ENCODE measurements at places on chromosomes 5 and 9.

DNA sequence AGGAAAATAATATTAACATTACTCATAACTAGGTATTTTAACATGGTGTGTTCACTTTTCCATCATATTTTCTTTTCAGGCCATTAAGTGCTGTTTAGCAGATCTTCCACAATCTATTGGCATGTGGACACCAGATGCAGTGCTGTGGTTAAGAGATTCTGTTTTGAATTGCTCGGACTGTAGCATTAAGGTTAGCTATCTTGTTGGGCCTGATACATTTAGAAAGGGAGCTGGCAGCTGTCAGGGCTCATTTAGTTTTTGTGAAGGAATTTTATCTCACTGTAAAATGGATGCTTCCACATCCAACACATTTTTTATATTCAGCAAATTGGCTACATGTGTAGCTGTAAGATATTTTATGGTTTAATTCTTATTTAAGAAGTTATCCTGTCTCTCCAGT is 20.7 kb upstream of the TMOD1 start:
- no peak for DNase-seq

- DNase-seq = no peak
Measured at GRCh38 chr9:36820392-36820861, 213.6 kb downstream of the PAX5 start.

- DNase-seq = peak; percentile 42
Measured at GRCh38 chr5:157269761-157270272, 3.9 kb downstream of the CYFIP2 start.

- no peak for DNase-seq
Measured at GRCh38 chr5:133938039-133938821, 30.2 kb downstream of the C5orf15 start.

GRCh38 chr5:68147659-68148058 is 67.9 kb upstream of the PIK3R1 start:
- no peak for DNase-seq

DNA sequence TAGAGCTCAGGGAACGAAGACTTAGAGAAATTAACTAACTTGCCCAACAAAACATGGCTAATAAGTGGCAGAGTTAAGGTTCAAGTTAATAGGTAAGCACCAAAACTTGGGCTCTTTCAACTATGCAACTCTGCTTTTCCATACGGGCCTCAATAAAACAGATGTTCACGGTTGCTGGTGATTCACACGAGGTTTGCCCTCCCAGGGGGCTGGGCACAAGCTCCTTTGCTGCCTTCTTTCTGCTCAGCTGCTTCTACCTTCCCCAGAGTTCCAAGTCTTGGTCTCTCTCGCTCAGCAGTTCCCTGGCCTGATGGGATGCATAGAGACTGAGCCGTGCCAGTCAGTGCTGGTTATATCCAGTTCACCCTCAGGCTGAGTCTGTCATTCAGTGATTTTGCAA is 217.9 kb downstream of the SREK1 start:
- no peak for DNase-seq

GRCh38 chr5:72834924-72835323 is 18.5 kb downstream of the TNPO1 start:
- DNase-seq = no peak

DNA sequence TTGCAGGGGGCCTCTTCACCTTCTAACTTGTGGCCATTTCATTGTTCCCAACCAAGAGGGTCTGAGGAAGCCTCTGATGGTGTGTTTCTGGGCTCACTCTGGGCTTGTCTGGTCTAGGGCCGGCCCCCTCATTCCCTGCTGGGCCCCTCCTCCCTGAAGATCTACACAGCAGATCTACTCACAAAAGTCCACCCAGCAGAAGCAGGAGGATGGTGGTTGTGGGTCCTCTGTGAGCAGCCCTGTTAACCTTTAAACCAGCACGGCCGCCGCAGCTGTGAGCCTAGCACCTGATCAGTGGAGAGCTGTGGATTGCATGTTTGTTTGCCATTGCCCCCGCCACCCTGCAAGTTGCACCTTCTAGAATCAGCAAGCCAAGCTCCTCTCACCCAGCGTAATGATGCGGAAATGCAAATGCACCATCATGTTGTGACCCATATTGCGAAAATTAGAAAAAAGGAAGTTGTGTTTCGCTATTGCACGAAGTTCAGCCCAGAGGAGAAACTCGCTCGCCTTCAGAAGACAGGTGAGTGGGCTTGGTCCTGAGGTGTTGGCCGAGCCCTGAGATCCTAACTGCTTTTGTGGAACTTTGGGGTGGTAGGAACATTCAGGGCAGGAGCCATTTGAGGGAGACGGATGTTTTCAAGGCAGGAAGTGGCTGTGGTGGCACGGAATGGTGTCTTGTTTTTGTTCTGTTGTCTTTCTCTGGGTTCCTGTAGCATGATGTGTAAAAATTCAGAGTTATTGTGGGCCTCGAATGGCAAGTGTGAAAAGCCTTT is 16.7 kb downstream of the FGD3 start:
- no peak for DNase-seq

- peak; percentile 5 for DNase-seq
Measured at GRCh38 chr5:53713978-53714666, 153.7 kb downstream of the NDUFS4 start.

GRCh38 chr5:54610197-54610944 is 92.8 kb downstream of the SNX18 start:
- DNase-seq = no peak

DNA sequence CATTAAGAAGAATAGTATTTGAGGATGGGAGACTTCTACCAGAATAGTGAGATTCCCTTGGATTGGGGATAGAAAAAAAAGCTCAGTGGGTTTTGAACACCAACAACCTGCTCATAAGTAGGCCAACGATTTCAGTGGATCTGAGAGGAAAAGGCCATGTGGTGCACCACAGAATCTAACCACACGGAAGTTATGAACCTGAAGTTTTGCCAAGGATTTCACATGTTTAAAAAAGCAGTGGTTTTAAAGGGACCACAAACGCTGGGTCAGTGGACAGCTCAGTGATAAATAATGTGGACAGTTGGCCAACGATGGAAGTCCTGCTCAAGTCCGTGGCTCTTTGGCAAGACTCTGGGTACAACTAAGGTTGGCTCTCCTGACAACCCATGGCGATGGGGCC is 107.2 kb upstream of the TXNDC8 start:
- DNase-seq = no peak

DNA sequence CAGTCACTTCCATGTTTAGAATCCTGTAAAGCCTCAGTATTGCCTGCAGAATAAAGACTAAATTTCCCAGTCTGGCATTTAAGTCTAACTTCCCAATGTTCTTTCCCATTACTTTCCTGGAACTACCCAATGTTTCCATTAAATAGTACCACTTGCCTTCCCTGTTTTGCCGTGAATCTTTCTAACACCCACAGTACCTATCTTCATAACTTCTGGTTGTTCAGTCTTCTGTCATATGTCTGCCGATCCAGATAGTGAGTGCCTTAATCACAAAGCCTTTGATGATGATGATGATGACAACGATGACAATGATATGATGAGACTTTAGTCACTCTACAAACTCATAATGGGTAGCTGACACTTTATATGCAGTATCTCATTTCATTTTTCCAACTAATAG is 6.6 kb upstream of the HEMGN start:
- DNase-seq = no peak

- no peak for DNase-seq
Measured at GRCh38 chr9:87378676-87379075, 119.0 kb upstream of the DAPK1 start.

GRCh38 chr5:124310453-124310852 is 436.0 kb downstream of the ZNF608 start:
- DNase-seq = no peak

- DNase-seq = no peak
Measured at GRCh38 chr5:15794052-15794985, 294.3 kb downstream of the FBXL7 start.

DNA sequence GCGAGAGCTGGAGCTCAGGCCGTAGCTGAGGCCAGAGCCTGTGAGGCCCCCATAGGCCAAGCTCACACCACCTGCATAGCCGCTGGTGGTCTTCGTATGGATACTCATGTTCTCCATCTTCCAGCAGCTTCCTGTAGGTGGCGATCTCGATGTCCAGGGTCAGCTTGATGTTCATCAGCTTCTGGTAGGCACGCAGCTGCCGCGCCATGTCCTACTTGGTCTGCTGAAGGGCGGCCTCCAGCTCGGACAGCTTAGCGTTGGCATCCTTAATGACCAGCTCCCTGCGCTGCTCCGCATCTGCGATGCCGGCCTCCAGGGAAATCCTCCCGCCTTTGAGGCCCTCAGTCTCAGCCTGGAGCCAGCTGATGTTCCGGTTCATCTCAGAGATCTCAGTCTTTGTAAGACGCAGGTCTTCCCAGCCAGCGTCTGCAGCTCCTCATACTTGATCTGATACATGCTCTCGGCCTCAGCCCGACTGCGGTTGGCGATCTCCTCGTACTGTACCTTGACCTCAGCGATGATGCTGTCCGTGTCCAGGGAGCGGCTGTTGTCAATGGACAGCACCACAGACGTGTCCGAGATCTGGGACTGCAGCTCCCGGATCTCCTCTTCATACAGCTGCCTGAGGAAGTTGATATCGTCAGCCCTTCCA is 172.1 kb downstream of the PPP2R2B start:
- no peak for DNase-seq

DNA sequence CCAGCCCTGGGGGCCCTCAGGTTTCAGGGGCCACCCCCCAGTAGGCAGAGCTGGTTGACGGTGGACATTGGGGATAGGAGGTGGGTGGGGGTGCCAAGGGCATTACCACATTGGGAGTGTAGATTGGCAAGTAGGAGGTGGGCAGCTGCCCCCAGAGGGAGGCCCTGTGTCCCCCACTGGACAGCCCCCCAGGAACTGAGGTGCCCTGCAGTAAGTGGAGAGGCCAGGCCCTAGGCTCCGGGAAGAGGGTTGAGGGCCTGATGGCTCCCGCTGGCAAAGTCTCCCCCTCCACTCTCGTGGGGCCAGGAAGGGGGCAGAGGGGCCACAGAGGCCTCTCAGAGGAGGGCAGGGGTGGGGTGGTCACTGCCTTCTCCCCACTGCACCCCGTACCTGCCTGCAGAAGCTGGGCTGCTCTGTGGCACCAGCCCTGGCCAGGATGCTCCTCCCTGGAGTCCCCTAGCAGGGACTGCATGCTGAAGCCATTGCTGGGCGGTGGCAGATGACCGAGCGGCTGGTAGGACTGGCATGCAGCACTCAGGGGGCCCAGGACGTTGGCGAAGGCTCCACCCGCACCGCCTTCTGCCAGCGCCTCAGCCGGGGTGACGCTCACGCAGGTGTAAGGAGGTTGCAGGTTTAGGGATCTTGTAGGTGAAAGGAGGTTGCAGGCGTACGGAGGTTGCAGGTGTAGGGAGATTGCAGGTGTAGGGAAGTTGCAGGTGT is 89.6 kb upstream of the CACNA1B start:
- no peak for DNase-seq

- DNase-seq = no peak
Measured at GRCh38 chr5:108581026-108581425, 166.7 kb upstream of the FER start.

GRCh38 chr5:154620411-154620810 is 134.8 kb upstream of the LARP1 start:
- DNase-seq = no peak

- DNase-seq = no peak
Measured at GRCh38 chr5:122172207-122172606, 42.9 kb downstream of the ZNF474 start.

- peak; percentile 57 for DNase-seq
Measured at GRCh38 chr5:157143127-157143971, 684 bp upstream of the MED7 start.

- DNase-seq = no peak
Measured at GRCh38 chr9:124695280-124695890, 75.7 kb downstream of the NR6A1 start.

DNA sequence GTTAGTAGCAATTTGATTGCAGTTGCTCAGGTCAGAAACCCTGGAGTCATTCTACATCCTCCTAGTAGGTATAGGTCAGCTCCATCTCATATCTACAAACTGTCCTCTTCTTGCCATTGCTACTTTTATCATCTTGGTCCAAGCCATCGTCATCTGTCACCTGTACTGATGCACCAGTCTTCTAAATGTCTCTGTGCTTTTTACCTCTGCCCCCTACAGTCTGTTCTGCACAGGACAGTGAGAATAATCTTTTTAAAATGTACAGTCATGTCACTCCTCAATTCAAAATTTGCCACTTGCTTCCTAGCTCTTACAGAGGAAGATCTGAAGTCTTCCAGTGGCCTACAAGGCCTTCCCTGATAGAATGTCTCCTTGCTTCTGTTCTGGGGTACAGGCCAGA is 6.8 kb downstream of the NNT start:
- no peak for DNase-seq

GRCh38 chr9:35500130-35500748 is 10.3 kb downstream of the RUSC2 start:
- no peak for DNase-seq

- DNase-seq = no peak
Measured at GRCh38 chr5:150374651-150375050, 17.2 kb downstream of the TCOF1 start.

DNA sequence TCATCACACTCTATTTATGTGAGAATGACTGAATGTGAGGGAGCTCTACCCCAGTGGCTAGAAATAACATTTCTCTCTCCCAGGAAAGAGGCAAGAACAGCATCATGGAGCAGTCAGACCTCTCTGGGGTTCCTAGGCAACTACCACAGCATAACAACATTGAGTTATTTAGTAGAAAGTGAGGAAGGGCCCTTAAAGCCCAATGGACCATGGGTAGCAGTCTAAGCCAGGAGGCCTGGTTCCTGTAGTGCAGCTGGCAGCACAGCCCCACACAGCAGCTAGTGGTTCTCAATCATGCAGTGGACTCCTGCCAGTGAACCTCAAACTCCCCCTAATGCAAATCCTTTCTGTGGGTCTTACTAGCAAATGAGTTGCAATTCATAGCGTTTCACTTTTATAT is 55.3 kb downstream of the SPEF2 start:
- DNase-seq = no peak

GRCh38 chr9:26131886-26132285 is 453.6 kb upstream of the TUSC1 start:
- DNase-seq = no peak

GRCh38 chr9:18720691-18721090 is 246.7 kb downstream of the ADAMTSL1 start:
- no peak for DNase-seq

DNA sequence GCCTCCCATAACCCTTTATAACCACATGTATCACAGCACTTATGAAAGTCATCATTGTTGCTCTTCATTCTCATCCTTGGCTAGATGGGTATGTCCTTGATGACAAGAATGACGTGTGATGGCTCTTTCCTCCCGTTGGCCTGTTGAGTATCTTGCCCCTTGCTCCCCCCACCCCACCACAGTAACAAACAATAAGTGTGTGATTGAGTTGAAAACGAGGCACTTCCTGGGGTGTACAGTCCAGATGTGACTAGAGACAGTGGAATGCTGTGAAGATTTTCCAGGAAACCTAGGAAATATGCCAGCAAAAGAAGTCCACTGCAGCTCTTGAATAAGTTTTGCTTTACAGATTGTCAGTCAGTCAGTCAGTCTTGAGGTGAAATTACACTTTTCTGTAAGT is 262.5 kb downstream of the ELAVL2 start:
- no peak for DNase-seq

GRCh38 chr9:108800632-108801099 is 55.1 kb downstream of the ACTL7B start:
- DNase-seq = no peak

DNA sequence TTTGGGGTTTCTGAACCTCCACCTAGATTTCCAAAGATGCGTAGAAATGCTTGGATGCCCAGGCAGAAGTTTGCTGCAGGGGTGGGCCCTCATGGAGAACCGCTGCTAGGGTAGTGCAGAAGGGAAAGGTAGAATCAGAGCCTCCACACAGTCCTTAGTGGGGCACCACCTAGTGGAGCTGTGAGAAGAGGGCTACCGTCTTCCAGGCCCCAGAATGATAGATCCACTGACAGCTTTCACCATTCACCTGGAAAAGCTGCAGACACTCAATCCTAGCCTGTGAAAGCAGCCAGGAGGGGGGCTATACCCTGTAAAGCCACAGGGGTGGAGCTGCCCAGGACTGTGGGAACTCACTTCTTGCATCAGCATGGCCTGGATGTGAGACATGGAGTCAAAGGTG is 13.3 kb upstream of the HSDL2 start:
- DNase-seq = no peak
